ENCODE measurements at places on chromosomes 7 and 10. TPM values are rescaled to one million over a fixed set of nuclear protein-coding genes. Genes with fewer than 3 reads are reported as not detected.

The UFSP1 gene
- 3.4 TPM for polyA plus RNA-seq

The TRIM74 gene
- 0.06 TPM for polyA plus RNA-seq

The HIBADH gene
- polyA plus RNA-seq = 34.6 TPM

The SYPL1 gene
- polyA plus RNA-seq = 93.4 TPM

The TMEM176B gene
- polyA plus RNA-seq = 18.9 TPM

DNA sequence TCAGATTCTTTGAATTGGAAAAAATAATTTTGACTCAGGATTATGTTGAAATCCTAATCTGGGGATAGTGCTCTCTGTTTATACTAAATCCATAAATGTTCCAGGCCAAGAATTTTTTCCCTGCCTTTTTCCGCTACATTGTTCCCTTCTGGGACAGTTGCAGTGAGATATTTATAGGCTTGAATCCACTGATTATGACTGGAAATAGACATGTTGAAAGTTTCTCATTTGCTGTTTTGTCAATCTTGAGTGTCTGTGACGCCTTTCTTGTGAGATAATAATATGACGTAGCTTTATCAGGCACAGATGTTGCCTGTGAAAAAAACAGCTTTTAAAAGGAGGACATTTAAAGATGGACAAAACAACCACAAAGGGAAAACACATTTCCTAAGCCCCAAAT is 155.9 kb downstream of the ARID5B start:
- no peak for DNase-seq

DNA sequence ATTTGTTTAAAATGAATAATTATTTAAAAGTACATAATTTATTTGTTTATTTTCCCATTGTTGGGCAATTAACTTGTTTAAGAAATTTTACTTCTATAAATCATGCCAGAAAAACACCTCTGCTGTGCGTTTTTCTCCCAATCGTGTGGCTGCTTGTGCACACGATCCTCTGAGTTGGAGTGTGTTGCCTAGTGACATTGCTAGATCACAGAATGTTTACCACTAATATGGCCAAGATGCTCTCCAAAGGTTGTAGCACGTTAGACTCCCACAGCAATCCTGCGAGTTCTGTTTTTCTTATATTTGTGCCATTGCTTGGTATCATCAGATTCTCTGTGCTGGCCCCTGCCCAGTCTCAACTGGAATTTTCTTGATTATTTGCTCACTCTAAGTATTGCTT is 207.1 kb upstream of the ADCY1 start:
- no peak for DNase-seq

DNA sequence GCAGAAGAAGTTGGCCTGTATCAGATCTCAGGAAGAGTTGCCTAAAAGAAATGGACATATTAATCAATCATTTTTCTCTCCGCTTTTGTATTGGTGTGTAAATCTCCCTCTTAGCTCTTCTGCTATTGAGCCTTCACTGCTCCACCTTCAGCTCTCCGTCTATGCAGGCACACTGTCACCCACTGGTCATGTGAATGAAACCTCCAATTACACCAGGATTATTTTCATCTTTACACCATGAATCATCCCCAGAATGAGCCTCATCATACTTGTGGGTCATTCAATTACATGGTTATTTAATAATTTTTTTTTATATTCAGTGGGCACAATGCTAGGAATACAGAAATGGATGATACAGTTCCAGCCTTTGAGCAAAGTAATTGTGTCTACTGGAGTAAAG is 92.6 kb downstream of the LRRC4 start:
- no peak for DNase-seq

DNA sequence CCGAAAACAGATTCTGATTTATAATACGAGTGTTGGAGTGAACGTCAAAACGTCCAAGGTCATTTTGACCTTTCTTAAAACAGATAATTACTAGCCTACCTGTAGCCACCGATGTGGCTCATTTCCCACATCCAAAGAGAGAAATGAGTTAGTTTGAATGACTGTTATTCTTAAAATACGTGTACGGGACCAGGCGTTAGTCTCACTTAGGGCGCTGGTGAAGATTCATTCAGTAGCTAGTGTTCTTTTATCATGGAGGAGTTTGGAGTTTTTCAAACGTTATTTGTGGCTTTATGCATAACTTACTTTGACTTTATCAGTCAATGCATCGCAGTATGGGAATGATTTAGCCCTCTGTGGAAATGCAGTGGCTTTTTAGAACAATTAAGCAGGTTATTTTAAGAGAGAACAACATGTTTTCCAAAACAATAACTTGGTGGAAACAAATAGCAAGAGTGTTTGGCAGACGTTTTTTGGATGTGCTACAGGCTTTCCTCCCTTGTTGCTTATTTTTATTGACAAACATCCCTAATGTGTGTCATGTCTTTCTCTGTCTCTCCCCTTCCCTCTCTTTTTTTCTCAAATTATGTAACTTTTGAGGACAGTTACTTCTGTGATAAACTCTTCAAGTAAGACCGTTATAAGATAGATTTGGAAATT is 1.6 kb downstream of the BICC1 start:
- DNase-seq = no peak

- DNase-seq = peak; percentile 56
Observed at GRCh38 chr7:28573059-28573553, 160.8 kb downstream of the CREB5 start.

DNA sequence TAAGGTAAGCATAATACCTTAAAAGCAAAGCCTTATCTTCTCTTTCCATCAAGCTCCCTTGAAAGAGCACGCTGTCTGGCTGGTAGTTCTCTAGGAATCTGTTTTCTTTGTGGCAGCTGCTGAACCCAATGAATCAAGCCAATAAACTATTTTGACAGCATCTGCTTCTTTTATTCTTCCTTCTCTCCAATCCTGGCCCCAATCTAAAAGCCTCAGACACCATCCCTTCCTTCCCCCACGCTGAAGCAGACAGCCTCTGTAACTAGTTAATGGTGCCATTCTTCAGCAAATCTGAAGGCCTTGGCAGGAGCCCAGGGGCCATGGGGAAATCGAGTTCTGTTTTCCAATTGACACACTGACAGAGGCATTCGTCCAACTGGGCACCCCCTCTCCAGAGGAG is 186.6 kb upstream of the LYZL1 start:
- no peak for DNase-seq

- DNase-seq = peak; percentile 60
Observed at GRCh38 chr10:12707461-12708185, 293.9 kb downstream of the CCDC3 start.

GRCh38 chr10:95831515-95831914 is 75.6 kb downstream of the ENTPD1 start:
- DNase-seq = no peak

GRCh38 chr10:89503652-89504370 is 31.6 kb downstream of the SLC16A12 start:
- peak; percentile 40 for DNase-seq

- no peak for DNase-seq
Observed at GRCh38 chr7:138911007-138911406, 70.2 kb downstream of the KIAA1549 start.

DNA sequence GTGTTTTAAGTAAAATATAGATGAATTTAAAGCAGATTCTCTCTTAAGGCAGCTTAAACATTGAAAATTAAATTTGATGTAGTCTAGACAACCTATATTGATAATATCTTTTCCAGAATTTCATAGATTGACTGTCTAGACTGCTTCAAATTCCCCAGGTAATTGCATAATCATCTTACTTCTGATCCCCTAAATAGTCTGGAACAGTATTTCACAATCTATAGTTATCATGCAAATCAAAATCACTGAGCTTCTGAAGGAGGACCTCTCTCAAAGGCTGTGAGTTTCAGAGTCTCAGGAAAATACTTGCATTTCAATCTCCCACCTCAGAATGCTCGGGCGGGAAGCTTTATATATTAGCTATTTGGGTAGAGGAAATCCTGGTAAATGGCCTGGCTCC is 87.3 kb downstream of the SEMA3A start:
- DNase-seq = no peak

DNA sequence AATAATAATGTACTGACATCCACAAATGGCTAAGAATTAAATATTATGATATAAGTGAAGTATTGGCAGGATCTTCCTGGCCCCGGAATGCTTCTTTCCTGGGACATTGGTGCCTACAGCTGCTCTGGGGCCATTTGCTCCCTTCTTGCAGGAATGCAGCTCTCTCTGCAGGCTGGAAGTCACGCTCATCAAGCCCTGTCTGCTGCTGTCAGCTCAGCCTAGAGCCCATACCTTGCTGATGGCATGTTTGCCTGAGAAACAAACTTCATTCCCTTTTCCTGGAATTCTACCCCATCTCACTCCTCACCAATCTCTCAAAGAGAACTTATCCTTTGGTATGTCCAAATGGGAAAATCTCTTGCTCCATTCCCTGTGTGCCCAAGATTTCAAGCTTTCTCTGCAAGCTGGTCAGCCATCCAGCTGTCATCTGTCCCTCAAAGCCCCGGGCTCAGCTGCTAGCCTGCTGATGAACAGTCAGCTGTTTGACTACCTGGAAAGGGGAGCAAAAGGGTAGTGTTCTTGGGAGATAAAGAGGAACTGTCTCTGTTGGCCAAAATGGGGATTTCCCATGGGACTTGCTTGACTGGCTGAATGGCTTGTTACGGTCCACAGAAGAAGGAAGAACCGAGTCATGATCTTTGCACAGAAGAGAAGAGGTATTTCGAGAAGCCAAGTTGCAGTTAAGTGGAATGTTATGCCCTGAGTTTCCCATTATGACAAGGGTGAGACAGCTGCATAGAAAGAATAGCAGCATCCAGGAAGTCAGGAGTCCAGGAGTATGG is 12.0 kb upstream of the RASSF4 start:
- DNase-seq = no peak

GRCh38 chr10:29710128-29710527 is 75.4 kb upstream of the SVIL start:
- no peak for DNase-seq

GRCh38 chr7:28695300-28696295 is 262.5 kb downstream of the TRIL start:
- DNase-seq = peak; percentile 60

- DNase-seq = no peak
Observed at GRCh38 chr7:11767148-11767547, 64.8 kb downstream of the THSD7A start.

GRCh38 chr7:16025696-16026095 is 339.2 kb upstream of the MEOX2 start:
- DNase-seq = no peak

- no peak for DNase-seq
Observed at GRCh38 chr7:130894909-130895750, 161.1 kb upstream of the KLF14 start.

GRCh38 chr7:90210475-90210874 is 1.1 kb upstream of the STEAP2 start:
- DNase-seq = no peak

- DNase-seq = no peak
Observed at GRCh38 chr10:97150013-97150595, 35.7 kb downstream of the SLIT1 start.

DNA sequence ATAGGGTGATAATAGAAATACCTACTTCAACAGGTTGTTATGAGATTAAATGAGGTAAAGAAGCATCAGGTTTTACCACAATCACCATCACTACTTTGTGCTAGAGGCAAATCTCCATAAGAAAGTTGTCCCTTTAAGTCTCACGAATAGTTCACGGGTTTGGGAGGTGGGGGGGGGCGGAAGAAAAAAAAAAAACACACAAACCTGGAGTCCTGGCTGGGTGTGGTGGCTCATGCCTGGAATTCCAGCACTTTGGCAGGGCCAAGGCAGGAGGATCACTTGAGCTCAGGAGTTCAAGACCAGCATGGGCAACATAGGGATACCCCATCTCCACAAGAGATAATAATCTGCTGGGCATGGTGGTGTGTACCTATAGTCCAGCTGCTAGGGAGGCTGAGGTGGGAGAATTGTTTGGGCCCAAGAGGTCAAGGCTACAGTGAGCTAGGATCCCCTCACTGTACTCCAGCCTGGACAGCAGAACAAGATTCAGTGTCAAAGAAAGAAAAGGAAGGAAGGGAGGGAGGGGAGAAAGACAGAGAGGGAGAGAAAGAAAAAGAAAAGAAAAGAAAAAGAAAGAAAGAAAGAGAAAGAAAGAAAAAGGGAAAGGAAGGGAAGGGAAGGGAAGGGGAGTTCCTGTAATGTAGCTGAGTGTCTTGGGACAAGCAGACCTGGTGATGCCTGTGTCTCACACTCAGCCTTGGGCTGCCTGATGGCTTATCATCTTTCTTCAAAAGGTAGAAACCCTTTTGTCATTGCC is 231.4 kb downstream of the CREB5 start:
- DNase-seq = no peak

DNA sequence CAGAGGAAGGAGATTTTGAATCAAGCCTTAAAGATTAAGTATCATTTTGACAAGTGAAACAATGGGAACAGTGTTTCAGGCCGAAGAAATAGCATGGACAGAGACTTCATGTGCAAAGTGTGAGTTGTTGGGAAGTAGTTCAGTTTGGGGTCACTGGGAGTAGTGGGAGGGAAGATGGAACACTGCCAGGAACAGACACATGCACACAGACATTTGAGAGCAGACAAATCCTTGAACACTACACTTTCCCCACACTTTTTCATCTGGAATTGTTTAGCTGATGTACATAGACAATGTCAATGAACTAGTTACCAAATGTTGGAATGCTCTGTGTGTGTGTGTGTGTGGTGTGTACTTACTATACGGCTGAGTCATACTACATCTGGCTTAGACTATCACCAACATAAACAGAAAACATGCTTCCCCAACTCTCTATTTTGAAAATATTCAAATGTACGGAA is 52.4 kb upstream of the LRRC17 start:
- DNase-seq = no peak

DNA sequence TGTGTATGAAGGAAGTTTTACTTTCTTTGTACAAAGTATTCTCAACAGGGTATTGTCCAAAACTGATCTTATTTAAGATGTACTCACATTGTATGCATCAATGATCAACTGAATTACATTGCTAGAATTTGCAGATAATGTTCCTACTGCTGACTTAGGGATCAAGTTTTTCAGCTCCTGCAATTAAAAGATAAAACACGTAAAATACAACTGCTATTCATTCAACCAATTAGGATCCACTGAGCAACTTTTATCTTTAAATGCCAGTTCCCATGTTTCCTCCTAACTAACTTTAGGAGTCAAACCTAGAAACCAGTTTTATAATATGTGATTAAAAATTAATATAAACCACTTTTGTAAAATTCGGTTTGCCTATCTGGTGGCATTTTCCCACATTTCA is 35.9 kb downstream of the ITGB1 start:
- no peak for DNase-seq

DNA sequence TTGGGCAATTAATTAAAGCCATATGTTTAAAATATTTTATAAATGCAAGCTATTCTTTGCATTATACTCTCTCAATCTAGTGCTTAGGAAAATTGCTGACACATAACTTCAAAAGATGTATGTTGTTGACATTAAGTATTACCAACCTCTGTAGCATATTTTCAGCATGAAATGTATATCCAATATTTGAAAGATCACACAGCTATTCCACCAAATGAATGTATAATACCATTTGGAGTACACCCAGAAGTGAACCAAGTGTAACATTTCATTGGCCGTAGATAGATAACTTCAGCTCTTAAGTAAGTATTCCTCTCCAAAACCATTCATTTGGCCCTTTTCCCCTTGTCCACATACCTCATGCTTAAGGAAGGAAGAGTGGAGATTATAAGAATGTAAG is 104.6 kb downstream of the HECTD2 start:
- DNase-seq = no peak

DNA sequence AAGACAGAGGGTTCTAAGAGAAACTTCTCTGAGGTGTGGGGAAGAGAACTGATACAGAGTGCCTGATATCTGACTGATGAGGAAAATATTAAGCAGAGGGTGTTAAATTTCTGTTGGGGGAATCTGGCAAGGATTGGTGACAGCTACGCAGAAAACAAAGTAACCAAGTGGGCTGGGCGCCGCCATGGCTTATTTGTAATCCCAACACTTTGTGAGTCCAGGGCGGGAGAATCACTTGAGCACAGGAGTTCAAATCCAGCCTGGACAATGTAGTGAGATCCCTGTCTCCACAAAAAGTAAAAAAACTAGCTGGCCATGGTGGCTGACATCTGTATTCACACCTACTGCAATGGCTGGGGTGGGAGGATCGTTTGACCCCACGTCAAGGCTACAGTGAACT is 2.1 kb upstream of the C7orf25 start:
- DNase-seq = no peak

All from heart left ventricle (tissue), 16 donors.